GF-D8 (cell line): ENCODE measurements at places on chromosomes 13 and 19.

- DNase-seq = no peak
These were observed 33.4 kb downstream of the MBD3L2B start for GRCh38 chr19:6987850-6988249.

DNA sequence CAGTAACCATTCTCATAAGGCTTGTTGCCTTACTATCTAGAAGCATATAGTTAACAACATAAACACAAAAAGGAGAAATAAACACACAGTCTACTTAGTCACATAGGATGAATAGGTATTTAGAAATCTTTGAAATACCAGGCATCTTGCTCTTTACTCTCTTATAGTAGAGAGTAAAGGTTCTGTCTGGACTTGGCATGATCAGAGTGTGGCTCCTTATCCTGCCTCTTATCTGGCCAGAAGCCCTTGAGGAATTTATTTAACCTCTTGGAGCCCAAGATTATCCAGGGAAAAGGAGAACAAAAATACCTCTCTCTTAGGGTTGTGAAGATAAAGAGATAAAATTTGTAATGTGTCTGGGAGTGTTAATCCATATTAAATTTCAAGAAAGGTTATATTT lies 100.2 kb upstream of the MBNL2 start:
- no peak for DNase-seq

DNA sequence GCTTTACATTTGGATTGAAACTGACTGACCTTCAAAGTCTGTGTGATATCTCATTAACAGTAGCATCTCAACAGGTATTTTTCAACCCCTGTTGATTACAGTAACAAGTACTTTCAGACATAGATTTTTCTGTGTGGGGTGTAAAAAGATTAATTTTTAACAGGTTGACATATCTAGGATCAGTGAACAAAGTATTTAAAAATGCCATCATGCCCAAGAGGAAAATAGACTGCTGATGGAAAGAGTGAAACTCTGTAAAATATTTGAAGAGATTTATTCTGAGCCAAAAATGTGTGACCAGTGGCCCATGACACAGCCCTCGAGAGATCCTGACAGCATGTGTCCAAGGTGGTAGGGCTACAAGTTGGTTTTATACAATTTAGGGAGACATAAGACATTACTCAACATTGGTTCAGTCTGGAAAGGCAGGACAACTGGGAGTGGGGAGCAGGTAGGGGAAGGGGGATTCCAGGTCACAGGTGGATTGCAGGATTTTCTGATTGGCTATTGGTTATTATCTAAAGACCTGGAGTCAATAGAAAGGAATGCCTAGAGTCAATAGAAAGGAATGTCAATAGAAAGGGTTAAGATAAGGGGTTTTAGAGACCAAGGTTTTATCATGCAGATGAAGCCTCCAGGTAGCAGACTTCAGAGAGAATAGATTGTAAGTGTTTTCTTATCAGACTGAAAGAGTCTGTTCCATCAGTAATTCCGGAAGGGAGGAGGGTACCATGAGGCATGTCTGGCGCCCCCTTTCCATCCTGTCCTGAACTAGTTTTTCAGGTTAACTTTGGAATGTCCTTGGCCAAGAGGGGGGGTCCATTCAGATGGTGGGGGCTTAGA lies 29.1 kb downstream of the TNFRSF19 start:
- no peak for DNase-seq

- DNase-seq = no peak
These were observed at the start of gene ELAVL3 for GRCh38 chr19:11480715-11481533. ELAVL3 (minus strand) TSS chr19:11481046; CDS start chr19:11480608, 438 bp downstream.
